Activated T-helper 9 cell treated with anti-CD3 and anti-CD28 coated beads, Interleukin-2, amount 50 U/mL, for 16 hours (primary cell): ENCODE measurements at places on chromosomes 7 and 10.

DNA sequence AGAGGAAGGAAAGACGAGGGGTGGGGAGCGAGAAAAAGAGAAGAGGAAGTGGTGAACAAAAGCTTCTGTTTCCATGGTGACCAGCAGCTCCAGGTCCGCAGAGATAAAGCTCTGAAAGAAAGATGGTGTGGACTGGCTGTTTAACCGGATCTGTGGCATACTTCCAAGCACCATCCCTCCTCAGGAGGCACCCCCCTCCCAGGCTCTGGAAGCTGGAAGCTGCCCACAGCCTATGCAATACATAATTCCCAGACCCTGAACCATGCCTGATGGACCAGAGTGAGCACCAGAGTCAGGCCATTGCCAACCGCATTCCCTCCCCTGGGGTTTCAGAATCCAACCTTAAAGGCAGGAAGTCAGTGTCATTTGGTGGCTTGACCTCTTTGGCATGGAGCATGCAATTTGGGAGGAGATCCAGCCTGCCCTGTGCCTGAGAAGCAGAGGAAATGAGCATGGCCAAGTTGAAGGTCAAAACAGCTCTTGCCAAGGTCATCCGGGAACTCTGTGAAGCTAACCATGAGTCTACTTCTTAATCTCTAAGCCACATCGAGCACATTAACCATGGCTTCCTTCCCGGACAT lies 22.2 kb upstream of the CPXM2 start:
- DNase-seq = no peak

DNA sequence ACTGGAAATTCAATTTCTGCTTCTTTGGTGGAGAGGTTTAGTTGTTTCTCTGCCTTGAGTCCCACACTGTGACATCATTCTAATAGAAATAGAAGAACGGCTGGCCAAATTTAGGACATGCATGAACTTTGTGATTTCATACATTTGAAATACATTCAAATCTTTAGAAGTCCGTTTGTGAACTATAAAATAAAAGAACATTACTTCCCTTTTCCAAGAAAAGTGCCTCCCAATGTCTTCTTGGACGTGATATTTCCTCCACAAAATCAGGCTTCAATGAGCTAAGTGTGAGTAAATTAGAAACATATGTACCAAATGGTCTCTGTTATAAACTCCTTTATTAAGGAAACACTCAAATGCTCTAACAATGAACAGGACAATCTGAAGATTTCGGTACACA lies 314.5 kb upstream of the AKR1E2 start:
- DNase-seq = no peak

- DNase-seq = no peak
Observed at GRCh38 chr10:122159141-122159970, 111.7 kb upstream of the BTBD16 start.

- DNase-seq = no peak
Observed at GRCh38 chr7:94654783-94655125, 1.2 kb downstream of the SGCE start.

GRCh38 chr10:37301271-37301670 lies 175.9 kb downstream of the ANKRD30A start:
- DNase-seq = no peak

GRCh38 chr10:123392182-123392963 lies 238.2 kb downstream of the BUB3 start:
- DNase-seq = no peak

DNA sequence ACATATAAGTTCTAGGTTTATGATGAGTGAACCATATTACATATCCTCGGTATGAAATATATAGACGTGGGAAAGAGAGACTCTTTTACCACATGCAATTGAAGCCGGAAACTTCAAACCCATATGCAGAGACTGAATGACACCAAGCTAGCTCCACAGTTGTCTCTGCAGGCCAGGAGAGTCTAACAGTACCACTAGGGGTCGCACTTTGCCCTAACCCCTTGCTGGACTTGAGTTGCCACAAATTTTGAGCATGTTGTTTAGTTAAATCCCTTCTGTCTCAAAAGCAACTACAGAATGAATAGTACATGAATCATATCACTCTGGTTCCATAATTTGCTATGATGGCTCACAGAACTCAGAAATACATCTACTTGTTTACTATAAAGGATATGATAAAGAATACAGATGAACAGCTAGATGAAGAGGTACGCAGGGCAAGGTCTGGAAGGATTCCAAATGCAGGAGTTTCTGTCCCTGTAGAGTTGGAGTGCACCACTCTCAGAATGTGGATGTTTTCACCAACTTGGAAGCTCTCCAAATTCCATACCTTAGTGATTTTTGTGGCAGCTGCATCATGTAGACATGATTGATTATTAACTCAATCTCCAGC lies 112.4 kb upstream of the YAE1 start:
- DNase-seq = peak; percentile 10

DNA sequence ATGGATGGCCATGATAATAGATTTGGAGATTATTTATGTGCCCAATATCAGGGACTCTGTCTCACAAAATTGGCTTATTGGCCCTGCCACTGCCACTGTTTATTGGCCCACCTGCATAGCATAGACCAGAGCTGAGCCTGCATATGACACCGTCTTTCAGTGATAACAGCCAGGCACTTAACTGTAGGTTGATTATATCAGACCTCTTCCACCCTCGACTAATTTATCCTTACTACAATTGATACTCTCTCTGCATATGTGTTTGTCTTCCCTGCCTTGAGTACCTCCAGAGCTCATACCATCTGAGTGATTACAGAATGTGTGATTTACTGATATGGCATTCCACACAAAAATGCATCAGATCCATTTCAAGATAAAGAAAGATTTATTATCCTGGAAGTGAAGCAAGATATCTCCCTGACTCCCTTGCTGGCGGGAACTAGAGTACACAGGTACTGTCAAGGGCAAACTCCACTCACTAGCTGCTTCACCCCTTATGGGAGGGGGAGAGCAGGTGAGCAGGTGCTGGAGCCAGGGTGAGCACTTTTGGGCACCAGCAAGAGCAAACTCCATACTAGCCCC lies 13.1 kb upstream of the SAMD9L start:
- no peak for DNase-seq

- DNase-seq = no peak
Observed at GRCh38 chr10:26093229-26093628, 123.3 kb upstream of the GAD2 start.

DNA sequence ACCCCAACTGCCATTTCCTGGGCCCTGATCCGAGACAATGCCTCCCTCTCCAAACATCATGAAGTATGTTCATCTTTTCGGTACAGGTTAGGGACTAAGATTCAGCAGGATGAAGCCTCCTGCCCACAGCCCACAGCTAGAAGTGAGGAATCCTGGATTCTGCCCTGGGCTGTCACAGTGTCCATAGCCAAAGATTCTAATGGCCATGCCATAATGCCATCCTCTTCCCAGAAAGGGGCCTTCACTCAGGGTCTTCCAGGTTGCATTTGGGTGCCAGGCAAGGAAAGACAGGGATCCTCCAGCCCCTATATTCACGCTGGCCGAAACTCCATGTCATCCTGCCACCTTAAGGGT lies 15.7 kb upstream of the ZMIZ1 start:
- no peak for DNase-seq

GRCh38 chr10:92404612-92405418 lies 113.8 kb downstream of the MARCHF5 start:
- no peak for DNase-seq

GRCh38 chr7:17516771-17517170 lies 218.3 kb downstream of the AHR start:
- DNase-seq = no peak

DNA sequence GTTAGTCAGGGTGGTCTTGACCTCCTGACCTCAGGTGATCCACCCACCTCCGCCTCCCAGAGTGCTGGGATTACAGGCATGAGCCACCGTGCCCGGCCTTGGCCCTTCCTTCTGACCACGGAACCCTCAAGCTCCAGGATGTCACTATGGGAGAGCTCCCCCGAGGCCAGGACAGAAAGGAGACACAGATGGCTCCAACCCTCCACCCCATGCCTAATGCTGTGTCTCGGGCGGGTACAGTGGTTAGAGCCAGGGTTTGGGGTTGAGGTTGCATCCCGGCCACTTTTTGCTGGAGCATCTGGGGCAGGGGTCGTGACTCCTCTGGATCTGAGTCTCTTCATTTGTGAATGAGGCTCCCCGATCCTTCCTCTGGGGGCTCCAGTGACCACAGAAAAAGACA lies 8.1 kb downstream of the MYL10 start:
- DNase-seq = no peak

- DNase-seq = no peak
Observed at GRCh38 chr7:129252128-129252527, 27.3 kb downstream of the AHCYL2 start.

- DNase-seq = no peak
Observed at GRCh38 chr7:106614751-106615150, 46.2 kb downstream of the CCDC71L start.

DNA sequence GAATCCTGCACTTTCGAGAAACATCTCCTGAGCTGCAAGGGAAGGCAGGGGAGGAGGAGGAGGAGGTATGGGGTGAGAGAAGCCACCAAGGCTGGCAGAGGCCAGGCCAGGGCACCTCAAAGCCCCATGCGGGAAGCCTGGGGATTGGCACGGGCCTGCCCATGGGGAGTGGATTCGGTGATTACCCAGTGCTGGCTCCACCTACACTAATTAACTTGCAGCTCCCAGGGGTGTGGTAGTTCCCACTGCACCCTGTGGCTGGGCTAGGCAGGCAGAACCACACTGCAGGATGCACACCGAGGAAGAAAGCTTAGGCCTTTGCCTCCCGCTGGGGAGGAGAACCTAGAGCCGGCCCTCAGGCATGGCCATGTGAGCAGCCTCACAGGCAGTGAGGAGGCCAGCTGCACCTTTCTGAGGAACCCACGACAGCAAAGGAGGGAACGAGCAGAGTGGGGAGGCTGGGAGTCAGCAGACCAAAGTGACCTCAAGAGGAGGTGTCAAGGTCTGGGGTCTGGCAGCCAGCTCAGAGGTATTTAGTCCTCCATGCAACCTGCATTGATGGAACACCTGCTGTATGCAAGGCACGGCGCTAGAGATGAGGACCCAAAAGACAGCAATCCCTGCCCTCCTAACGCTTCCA lies 27.2 kb downstream of the GRID1 start:
- DNase-seq = no peak

GRCh38 chr10:60573336-60573735 lies 183.7 kb upstream of the ANK3 start:
- DNase-seq = peak; percentile 63

DNA sequence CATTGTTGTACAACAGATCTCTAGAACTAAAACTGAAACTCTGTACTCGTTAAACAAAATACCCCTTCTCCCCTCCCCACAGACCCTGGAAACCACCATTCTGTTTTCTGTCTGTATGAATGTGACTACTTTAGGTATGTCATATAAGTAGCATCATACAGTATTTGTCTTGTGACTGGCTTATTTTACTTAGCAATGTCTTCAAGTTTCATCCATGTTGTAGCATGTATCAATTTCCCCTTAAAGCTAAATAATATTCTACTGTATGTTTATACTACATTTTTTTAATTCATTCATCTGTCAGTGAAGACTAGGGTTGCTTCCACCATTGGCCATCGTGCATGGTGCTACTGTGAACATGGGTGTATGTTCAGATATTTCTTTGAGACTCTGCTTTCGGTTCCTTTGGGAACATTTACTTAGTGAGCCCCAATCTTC lies 71.2 kb upstream of the RPA3 start:
- no peak for DNase-seq

GRCh38 chr10:24481241-24481640 lies 242.4 kb downstream of the ARHGAP21 start:
- DNase-seq = no peak

DNA sequence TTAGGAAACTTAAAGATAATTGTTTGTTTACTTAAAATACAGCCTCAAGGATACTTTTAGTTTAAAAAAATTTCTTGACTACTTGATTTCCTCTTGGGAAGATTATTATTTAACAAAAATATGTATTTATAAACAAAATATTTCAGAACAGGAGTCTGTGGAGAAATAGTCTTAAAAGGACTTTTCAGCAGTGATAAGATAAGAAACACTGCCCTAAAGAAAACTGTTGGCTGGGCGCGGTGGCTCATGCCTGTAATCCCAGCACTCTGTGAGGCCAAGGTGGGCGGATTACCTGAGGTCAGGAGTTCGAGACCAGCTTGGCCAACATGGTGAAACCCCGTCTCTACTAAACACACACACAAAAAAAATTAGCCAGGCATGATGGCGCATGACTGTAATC lies 22.6 kb upstream of the HERPUD2 start:
- no peak for DNase-seq

DNA sequence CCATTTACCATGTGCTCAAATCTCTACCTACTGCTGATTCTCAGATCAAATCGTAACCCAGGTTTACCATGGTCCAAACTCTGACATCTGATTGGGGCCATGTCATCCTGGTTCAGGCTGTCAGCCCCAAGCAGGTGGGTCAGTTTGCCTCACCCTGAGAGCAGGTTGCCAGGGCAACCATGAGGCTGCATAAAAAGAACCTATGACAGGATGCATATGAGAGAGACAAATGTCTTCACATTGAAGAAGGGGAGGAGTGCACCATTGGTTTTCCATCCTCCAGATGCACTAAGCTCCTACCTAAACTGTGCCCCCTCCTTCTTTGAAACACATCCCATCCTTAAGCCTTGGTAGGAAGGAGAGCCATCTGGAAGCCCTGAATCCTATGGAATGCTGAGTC lies 10.2 kb downstream of the PRSS1 start:
- no peak for DNase-seq

DNA sequence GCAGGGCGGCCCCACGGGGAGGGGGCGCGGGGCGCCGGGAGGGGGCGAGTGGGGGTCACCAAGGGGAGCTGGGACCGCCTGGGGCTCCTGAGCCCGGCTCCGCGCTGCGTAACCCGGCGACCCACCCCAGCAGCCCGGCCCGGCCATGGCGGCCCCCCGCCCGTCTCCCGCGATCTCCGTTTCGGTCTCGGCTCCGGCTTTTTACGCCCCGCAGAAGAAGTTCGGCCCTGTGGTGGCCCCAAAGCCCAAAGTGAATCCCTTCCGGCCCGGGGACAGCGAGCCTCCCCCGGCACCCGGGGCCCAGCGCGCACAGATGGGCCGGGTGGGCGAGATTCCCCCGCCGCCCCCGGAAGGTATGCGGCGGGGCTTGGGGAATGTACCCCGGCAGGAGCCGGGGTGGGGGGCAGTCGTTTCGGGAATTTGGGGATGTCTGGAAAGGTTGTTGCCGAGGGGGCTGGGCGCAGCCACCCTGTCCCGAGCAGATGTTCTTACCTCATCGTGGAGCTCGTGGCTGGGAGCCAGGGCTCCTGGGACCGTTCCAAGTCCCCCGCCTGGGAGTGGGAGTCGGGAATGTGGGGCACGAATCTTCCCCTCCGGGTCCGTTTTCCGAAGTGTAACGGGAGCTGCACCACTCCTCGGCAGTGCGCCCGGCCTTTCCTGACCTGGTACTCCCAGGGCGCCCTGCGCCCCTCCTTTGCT lies 431 bp downstream of the ZYX start:
- DNase-seq = no peak

DNA sequence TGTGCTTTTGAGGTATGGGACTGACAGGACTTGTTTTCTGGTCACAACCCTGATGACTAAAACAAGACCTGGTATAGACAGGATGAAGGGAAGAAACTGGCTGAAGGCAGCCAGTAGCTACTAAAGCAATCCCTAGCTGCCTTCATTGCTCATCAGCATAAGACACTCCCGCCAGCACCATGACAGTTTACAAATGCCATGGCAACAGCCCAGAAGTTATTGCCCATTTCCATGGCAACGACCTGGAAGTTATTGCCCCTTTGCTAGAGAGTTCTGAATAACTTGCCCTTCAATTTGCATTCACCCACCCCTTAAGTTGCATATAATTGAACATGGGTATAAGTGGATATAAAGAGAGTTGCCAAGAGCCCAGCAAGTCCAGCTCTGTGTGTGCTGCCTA lies 169.6 kb upstream of the FAM171A1 start:
- no peak for DNase-seq

GRCh38 chr10:106158241-106158640 lies 1006.3 kb downstream of the SORCS1 start:
- DNase-seq = no peak

GRCh38 chr7:108102671-108103312 lies 27.4 kb downstream of the LAMB4 start:
- no peak for DNase-seq
